Fibroblast of skin of right biceps (primary cell): ENCODE measurements at places on chromosomes 2 and 18.

DNA sequence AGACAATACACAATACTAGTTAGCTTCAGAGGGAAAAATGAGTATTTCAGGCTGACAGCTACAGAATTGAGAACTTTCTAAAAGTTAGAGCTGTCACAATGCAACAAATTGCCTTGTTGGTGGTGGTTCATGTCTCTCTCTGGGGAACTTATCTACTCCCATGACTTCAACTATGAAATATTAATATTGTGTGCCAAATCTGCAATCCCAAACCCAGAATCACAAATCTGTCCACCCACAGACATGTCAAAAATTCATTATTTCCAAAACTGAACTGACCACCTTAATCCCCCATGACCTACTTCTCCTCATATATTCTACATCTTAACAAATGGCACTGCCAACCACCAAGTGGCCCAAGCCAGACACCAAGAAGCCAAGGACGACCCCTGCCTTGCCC is 143.5 kb downstream of the TCF4 start:
- peak; percentile 47 for DNase-seq

DNA sequence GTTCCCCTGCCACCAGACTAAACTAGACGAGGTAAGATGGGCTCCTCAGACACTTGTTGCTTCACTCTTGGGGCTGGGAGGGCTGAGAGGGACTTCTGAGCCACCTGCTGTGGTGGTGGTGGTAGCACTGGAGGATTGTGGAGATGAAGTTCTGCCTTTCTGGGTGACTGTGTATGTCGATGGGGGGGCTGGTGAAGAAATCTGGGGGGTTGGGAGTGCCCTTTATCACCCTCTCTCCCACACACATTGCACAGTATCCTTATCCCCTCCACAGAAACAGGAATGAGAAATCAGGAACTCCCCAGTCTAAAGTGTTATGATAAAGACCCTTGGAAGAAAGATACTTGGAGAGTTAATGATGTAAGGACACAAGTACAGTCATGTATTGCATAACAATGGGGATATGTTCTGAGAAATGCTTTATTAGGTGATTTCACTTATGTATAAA is 38.5 kb downstream of the HK2 start:
- no peak for DNase-seq

DNA sequence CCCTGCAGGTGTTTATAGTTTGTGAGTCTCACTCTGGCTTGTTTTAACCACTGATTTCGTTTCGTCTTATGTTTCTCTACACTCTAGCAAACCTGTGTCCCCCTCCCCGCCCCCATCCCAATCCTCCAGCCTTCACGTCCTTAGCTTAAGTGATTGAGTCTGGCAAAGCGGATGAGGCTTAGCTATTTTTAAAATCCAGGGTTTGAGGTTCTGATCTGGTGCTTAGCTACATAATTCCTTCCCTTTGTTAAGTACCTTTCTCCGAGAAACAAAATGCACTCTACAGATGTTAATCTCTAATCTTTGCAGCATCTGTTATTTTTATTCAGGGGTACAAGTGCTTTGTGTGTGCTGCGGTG is 7.8 kb downstream of the AGAP1 start:
- DNase-seq: no peak

GRCh38 chr2:168490015-168490874 is 34.2 kb downstream of the CERS6 start:
- peak; percentile 59 for DNase-seq

DNA sequence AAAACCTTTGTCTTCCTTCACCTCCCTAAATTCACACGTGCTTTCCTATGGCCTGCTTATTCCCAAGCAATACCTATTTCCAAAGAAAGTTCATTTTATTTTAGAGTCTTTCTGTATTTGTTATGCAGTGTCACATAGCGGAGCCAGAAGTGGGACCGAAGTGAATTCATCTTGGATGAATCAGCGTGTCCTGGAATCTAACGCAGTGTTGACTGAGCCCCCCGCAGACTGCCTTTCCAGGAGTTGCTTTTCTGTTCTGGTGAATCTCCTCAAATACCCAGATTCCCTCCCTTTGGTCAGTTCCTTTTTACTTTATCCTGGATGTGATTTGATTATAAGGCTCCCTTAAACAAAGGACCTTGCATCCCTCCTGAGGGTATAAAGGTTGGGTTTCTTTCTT is 10.8 kb downstream of the ALPP start:
- peak; percentile 78 for DNase-seq
